ENCODE measurements at places on chromosomes 16 and 17.

- peak; percentile 24 for DNase-seq
Observed at GRCh38 chr16:83215406-83216001, 588.7 kb downstream of the CDH13 start.

DNA sequence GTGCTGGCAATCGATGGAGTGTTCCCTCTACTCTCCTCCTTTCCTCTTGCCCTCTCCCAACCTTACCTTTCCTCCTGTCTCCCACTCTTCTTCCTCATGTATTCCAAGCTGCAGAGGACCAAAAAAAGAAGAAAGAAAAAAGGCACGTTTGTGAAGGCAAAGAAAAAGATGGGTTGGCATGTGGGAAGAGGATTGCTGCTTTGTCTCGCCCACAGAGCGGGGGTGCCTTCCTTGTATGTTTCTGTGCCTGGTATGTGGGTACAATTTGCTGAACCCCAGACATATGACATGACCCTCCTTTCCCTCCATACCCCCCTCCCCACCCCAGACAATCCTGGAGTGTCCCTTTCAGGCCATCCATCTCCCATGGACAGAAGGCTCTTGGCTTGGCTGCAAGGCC is 13.1 kb upstream of the CTCF start:
- DNase-seq = no peak

DNA sequence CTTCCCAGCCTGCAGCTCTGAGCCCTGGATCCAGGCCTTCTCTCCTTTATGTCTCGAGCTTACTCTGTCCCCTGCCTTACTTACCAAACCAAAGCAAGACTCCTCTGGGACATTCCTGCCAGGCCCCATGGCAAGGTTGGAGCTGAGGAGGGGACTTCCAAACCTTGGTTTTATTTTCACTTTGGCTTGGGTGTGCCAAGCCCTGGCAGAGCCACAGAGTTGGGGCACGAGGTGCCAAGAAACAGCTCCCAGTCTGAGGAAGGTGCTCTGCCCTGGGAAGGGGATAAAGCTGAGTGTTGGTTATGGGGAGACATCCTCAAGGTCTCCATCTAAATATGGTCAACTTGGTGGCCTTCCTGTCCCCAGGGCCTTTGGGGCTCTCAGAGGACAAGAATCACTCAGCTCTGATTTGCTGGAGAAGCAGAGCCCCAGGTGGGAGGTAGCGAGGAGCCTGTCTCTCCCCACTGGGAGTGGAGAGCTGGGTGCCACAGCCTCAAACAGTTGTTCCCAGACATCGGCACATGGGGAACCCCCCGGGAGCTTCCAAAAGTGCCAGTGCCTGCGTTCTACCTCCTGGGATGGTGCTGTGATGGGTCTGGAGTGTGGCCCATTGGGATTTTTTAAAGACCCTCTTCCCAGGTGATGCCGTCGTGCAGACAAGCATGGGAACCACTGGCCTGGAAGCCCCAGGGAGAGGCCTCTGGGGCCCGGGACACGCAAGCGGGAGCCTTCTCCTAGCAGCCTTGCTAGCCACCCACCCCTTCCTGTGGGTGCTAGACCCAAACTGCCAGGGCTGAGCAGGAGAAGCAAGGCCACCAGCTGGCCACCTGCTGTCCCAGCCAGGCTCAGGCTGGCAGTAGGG is 10.3 kb downstream of the NLRC5 start:
- DNase-seq = no peak

- peak; percentile 95 for DNase-seq
Observed at GRCh38 chr16:81181013-81181720, 57.3 kb upstream of the BCO1 start.

DNA sequence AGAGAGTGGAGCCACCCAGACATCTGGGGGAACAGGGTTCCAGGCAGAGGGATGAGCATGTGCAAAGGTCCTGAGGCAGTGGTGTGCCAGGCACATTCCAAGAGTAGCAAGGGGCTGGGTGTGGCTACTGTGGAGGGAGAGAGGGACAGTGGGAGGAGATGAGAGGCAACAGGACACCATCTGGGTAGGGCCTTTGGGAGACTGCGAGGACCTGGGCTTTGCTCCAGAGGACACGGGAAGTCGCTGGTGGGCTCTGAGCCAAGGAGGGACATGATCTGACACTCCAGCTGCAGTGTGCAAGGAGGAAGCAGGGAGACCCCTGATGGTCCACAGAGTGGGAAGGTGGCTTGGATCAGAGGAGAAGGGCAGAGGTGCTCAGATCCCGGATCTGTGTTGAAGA is 56.7 kb upstream of the MED9 start:
- DNase-seq = no peak

DNA sequence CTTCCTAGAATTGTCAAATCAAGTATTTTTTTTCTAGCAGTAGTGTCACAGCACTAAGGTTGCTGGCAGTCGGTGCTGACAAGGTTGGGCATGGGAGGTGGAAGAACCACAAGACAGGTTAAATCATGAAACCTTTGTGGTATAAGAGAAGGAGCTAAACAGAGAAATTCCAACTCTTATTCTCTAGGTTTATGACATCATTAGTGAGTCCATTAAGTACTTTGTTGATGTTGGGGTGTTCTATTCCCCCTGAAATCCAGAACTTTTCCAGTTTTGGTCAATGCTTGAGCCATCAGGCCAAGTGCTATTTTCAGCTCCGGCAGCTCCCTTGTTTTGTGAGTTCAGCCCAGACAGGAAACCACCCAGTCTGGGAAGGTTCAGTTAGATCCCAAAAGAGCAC is 206.0 kb upstream of the SOX9 start:
- DNase-seq = peak; percentile 75

DNA sequence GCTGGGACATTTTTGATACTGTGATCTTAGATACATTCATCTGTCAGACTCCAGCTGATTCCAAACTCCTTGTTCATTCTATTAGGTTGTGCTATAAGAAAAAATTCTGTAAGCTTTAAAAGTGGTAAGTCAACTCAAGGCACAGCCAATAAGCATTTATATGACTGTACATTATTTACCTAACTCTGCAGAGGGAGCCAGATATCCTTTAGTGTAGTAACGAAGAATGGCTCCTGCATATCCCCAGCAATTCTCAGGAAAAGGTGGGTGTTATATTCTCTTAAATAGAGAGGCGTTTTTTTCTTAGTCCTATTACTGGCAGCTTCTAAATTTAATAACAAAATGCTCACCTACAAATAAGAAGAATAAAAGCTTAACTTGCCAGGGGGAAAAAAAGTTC is 374.3 kb upstream of the GOT2 start:
- DNase-seq = no peak

- DNase-seq = no peak
Observed at GRCh38 chr17:56159826-56160380, 6.6 kb downstream of the ANKFN1 start.

DNA sequence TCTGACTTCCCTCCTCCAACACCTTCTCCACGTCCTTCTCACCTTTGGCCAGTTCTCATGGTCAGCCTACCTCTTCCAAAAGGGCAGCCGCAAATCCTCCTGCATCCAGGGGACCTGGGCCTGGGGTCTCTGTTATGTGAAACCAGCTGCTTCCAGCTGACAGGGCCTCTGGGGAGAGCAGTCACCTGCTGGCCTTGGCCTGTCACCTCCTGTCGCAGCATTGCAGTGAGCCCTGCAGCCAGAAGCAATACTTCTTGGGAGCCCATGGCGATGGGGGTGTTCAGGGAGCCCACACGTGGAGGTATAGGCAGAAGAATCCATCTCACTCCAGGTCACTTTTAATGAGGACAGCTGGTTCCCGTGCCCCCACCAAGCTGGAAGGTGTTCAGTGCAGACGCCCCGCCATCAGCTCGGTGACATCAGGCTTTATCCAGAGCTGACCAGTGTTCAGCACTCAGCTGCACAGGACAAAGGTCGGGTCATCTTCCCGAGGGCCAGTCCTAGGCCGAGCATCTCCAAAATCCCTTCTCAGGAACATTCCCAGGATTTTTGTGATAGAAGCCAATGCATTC is 1.7 kb upstream of the SLC47A2 start:
- no peak for DNase-seq

Data from mammary epithelial cell (primary cell).